ENCODE measurements at places on chromosomes 3 and 15.

- no peak for DNase-seq
Measured at GRCh38 chr3:157384491-157384890, 52.2 kb upstream of the PTX3 start.

DNA sequence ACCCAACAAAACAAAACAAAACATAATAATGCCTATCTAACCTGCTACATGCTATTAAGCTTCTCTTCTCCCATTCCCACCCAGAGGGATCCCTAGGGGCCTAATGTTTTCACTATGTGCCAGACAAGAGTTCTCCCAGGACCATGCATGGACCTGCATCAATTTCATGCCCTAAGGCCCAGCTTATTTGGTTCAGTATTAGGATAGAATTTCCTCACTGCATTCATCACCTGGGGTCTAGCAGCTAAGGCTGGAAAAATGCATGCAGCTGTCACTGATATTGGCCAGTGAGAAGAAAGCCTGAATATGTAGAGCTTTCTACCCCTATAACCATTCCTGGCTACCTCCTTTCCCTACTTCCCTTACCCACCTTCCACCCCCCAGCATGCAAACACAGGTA, 2.0 kb upstream of the HCLS1 start:
- DNase-seq = no peak

DNA sequence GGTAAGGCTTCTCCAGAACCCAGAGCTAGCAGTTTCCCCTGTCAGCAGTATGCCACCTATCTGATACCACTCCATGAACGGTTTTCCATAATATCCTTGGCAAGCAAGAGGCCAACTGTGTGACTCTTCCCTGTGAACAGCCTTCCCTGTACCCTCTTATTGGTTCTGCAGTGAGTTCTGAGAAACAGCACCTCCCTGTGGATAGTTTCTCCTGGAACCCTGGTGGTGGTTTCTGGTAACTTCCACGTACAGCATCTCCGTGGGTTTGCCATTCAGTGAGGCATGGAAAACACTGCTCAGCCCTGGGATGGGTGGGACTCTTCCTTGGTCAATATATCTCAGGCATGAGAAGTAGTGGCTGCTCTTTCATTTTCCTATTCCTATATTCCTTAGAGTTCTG, 19.4 kb upstream of the SERPINI2 start:
- no peak for DNase-seq

DNA sequence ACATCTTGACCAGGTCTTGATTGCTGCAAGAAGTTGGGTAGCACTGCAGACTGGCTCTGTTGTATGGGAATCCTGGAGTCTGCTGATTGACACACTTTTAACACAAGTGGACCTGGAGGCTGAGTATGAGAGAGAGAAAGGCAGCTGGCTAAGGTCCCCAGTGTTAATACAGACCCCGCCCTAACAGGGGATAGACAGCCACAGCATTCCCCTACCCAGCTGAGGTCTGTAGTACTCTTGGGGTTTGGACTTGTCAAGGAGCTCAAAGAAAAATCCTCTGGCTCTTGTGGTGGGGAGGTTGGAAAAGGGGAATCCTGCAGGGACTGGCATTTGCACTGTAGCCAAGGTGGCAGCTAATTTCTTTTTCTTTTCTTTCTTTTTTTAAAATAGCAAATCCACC, 192.7 kb downstream of the ZNF621 start:
- DNase-seq = no peak

- no peak for DNase-seq
Measured at GRCh38 chr3:140748903-140749302, 71.0 kb downstream of the TRIM42 start.

DNA sequence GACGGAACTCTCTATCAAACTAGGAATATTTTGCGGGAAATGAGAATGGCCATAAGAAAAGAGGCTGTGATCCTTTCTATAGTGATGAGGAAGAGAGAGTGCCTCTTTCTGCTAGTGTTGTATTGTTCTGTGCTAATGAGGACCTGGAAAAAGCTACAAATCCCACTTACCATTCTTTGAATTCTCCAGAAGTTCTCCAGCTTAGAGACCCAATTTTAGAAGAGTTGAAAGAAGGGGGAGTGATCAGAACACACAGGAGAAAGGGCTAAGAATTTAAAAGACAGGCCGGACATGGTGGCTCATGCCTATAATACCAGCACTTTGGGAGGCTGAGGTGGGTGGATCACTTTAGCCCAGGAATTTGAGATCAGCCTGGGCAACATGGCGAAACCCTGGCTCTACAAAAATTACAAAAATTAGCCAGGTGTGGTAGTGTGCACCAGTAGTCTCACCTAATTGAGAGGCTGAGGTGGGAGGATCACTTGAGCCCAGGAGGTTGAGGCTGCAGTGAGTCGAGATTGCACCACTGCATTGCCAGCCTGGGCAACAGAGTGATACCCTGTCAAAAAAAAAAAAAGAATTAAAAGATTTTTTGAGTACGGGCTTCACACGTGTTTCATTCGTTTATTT, 126.9 kb downstream of the IQCH start:
- no peak for DNase-seq

DNA sequence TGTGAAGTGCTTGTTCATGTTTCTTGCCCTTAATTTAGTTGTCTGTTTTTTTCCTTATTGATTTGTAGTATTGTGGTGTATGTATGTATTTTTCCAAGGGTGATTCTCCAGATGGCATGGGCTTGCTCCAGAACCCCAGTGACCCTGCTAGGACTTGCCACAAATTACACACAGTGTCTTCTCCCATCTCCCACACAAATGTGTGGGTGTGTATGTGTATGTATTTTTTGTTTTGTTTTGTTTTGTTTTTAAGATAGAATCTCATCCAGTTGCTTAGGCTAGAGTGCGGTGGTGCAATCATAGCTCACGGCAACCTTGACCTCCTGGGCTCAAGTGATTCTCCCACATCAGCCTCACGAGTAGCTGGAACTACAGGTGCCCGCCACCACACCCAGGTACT, 36.2 kb upstream of the ARID3B start:
- DNase-seq = no peak

GRCh38 chr3:34012102-34012461, 213.7 kb downstream of the PDCD6IP start:
- no peak for DNase-seq

GRCh38 chr3:82030916-82031315, 269.5 kb upstream of the GBE1 start:
- no peak for DNase-seq

DNA sequence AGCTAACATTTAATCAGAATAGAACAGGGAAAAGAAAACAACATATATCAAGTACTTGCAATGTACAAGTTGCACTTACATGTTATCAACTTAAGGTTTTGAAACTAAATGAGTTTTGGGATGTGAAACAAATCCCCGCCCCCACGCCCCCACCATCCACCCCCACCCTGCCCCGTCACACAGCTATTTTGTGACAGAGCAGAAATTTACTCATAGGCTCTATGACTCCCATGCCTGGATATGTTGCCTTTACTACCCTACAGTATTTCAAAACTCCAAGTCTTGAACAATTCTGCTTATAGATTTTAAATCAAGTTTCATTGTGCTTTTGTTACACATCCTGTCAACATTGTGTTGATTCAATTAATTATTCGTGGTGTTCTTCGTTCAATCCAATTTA, 18.1 kb upstream of the IL1RAP start:
- DNase-seq = no peak

All from CD4-positive, alpha-beta T cell treated with Interleukin-21 for 1 hour (primary cell).